ENCODE measurements at places on chromosomes 7 and 10. TPM values are rescaled to one million over a fixed set of nuclear protein-coding genes. Genes with fewer than 3 reads are reported as not detected.

HUS1 gene
- polyA plus RNA-seq = 29.8 TPM

CALML5 gene
- not detected for polyA plus RNA-seq

UCMA gene
- polyA plus RNA-seq = 0.04 TPM

H2BK1 gene
- not detected for polyA plus RNA-seq

MINDY4 gene
- 1.1 TPM for polyA plus RNA-seq

LMOD2 gene
- 341 TPM for polyA plus RNA-seq

CTBP2 gene
- polyA plus RNA-seq = 14.7 TPM

PARP12 gene
- 6.9 TPM for polyA plus RNA-seq

SLC29A3 gene
- polyA plus RNA-seq = 0.81 TPM

CPXM2 gene
- polyA plus RNA-seq = 1.4 TPM

PILRA gene
- 1.6 TPM for polyA plus RNA-seq

MRLN gene
- 15.1 TPM for polyA plus RNA-seq

CPA2 gene
- polyA plus RNA-seq = 0.30 TPM

CHRM2 gene
- polyA plus RNA-seq = not detected

TEX36 gene
- not detected for polyA plus RNA-seq

GRCh38 chr7:137848095-137848494 lies 1.3 kb upstream of the DGKI start:
- no peak for DNase-seq

- DNase-seq = no peak
Measured at GRCh38 chr10:3408603-3409365, 236.2 kb upstream of the PITRM1 start.

DNA sequence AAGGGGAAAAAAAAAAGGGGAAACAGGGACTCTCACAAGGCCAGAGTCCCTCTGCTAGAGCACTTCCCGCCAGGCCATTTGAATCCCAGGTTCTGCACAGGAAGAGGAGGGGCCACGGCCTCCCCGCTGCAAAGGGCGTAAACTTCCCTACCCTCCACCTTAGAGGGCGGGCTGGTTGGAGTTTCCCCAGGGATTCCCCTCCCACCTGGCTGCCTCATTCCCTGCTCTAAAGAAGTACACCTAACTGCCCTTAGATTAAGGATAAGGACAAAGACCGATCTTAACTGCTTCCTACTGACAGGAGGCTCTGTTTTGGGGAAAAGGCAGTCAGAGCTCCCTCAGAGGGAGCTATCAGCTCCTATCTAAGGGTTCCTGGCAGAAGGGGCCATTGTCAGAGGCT lies 102.0 kb upstream of the ARMC3 start:
- DNase-seq = peak; percentile 63

- peak; percentile 25 for DNase-seq
Measured at GRCh38 chr10:132960631-132961419, 18.5 kb upstream of the CFAP46 start.

GRCh38 chr7:130418306-130418705 lies 22.5 kb downstream of the CEP41 start:
- no peak for DNase-seq

GRCh38 chr10:114920459-114920858 lies 17.5 kb upstream of the TRUB1 start:
- no peak for DNase-seq

DNA sequence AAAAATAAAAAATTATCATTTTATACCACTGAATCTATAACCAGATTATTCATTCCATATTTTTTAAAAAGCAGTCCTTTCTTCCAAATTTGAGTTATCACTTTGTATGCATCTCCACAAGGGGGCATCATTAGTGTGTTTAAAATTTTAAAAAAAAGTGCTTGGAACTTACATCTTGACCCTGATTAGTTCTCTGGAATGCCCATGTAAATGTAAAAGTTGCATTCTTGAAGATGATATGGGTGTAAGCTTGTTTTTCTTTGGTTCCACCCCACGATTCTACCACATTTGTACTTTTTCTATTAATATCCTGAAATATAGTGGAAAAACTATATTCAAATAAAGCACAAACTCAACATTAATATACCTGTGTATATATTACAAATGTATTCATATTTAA lies 144.9 kb downstream of the ELAPOR2 start:
- no peak for DNase-seq

GRCh38 chr7:91424371-91424770 lies 160.1 kb downstream of the FZD1 start:
- DNase-seq = no peak

GRCh38 chr10:131431978-131432690 lies 120.6 kb upstream of the TCERG1L start:
- DNase-seq = no peak

DNA sequence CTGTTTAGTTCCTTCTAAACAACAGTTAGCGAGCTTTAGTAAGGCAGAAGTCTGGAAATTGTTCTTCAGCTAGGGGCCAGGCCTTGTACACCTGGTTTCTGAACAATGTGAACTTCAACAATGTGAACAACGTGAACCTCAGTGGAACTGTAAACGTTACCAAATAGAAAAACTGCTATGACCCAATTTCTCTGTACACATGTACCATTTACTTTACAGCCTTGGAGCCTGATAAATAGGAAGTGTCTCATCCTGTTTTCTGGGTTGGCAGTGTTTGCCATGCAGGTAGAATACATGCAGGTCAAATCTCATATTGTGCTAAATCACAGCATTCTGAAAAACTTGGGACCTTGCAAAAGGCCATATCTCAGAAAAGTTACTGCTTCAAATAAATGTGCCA lies 1.6 kb downstream of the STEAP4 start:
- DNase-seq = no peak

DNA sequence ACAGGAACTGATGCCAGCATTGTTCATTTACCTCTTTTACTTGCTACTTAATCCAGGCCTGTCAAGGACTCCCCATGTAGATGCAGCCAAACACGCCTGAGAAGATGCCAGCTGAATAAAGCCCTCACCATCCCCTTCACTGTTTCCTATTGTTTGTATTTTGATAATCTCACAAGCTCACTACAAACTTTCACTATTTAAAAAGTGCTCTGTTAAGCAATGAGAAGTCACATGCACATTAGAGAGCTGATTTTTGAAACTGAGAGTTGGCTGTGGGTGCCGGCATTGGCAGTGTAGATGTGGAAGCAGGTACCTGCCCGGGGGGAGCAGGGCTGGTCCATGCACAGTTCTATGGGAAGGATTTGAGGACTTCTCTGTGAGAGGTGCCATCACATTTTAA lies 169.8 kb upstream of the GRB10 start:
- DNase-seq = no peak

DNA sequence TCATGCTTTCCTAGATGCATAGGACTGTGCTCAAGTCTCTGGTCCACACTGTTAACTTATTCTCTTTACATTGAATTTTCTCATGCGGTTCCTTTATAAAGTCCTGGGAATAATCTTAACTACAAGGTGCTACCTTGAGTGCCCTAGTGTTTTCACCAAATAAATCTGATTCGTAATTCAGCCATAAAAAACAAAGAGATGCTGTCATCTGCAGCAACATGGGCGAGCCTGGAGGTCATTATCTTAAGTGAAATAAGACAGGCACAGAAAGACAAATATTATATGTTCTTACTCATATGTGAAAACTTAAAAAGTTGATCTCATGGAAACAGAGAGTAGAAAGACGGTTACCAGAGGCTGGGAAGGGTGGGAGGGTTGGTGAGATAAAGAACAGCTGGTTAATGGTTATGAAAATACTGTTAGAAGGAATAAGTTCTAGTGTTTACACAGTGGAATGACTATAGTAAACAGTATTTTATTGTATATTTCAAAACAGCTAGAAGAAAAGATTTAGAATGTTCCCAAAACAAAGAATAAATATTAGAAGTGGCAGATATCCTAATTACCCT lies 38.3 kb downstream of the NT5C3A start:
- DNase-seq = no peak

- DNase-seq = no peak
Measured at GRCh38 chr7:52715701-52716100, 319.7 kb upstream of the POM121L12 start.

DNA sequence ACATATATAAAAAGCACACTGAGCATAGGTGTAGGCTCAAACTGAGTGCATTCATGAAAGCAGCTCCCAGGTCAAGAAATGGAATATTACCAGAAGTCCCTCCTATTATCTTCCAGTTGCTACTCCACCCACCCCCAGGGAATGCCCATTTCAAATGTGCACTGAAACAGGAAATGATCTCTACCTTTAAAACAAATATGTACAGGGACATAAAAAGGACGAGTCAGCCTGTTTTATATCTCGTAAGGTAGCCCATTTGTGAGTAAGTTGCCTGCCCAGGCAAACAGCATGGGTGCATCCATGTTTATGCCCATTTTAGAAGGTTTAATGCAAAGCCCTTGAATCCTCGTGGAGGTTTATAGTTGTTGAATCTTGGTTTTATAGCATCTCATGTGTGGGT lies 10.4 kb downstream of the FFAR4 start:
- no peak for DNase-seq

GRCh38 chr7:73768641-73769480 lies 1.2 kb downstream of the CLDN3 start:
- no peak for DNase-seq

DNA sequence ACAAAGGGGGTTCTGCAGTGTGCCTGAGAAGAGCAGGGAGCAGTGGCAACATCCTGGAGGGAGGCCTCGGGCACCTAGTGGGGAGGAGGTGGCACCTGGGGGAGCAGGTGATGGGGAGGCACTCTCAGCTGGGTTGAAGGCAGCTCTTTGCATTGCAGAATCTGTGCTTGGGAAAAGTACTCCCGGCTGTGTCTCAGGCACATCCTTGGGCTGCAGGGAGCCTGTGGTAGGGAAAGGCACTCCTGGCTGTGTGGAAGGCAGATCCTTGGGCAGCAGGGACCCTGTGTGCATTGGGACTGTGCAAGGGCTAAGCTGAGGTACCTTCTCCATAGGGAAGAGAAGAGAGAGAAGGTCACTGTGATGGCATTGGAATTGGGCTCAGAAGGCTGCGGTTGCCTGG lies 52.8 kb upstream of the ANTXRL start:
- DNase-seq = no peak

DNA sequence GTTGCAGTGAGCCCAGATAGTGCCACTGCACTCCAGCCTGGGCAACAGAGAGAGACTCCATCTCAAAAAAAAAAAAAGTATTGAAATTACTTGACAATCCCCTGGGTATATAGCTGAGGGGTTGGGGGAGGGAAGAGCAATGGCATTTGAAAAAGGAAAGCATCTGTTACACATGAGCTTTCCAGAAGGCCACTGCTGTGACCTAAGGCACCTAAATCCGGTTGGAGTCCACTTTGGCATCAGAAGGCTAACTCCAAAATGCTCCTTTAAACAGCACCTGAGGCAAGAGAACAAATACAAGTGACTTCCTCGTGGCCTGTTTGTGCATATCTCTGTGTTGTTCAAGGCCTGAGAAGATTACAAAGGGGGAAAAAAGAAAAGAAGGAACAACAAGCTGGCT lies 74.8 kb upstream of the PALS2 start:
- no peak for DNase-seq

- DNase-seq = no peak
Measured at GRCh38 chr10:60536529-60537114, 146.9 kb upstream of the ANK3 start.

- DNase-seq = no peak
Measured at GRCh38 chr7:92391071-92391470, 56.2 kb upstream of the GATAD1 start.

DNA sequence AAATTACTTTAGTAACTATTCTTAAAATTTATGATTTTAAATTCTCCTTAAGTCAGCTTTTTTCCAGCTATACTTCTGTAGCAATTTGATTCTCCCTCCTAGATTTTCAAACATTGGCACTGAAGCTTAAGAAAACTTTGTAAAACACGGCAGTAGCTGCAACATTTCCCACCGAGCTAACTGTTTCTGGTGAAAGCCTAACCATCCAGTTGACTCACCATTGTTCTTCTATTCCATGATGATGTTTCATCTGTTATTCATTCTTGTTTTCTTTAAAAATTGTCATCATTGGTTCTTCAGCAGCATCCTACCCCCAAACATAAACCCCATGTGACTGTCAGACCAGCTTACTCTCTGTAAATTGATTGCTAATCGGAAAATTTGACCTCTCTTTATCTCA lies 312.3 kb downstream of the DGKB start:
- DNase-seq = no peak

GRCh38 chr7:140695381-140695780 lies 1.1 kb upstream of the NDUFB2 start:
- DNase-seq = no peak

DNA sequence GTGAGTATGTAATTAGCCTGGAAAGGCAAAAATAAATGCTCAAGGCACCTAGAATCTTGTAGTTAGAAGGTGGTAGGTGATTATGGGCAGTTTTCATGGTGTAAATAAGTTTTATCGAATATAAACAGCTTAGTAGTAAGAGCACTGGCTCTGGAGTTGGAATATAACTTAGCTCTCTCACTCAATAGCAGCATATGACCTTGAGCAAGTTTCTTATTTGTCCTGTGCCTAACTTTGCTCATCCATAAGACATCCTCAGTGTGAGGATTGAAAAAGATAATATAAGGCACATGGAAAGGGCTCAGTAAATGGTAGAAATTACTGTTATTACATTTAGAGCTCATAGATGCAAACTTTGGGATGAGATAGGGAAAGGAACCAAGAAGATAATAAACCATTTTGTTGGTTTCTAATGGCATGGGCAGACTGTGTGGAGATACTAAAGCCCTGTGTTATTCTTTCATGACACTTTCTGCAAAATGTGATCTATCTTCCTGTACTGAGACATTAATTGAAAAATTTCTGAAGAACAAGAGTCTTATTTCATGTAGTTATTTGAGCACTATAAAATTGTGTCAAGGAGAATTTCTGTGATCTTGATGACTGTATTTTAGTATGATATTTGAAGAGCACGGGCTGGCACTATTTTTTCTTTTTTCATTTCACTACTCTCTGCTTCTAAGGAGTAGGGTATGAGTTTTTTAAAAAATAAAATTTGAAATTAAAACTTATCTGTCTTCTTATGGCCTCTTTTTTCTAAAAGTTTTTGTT lies 3.1 kb downstream of the SLK start:
- no peak for DNase-seq

All from psoas muscle (tissue), 8 donors.